ENCODE measurements at places on chromosomes 6 and 20.

- no peak for DNase-seq
Observed at GRCh38 chr6:22657352-22657980, 88.1 kb downstream of the HDGFL1 start.

GRCh38 chr20:14343491-14344065 lies 6.2 kb upstream of the FLRT3 start:
- DNase-seq = no peak

DNA sequence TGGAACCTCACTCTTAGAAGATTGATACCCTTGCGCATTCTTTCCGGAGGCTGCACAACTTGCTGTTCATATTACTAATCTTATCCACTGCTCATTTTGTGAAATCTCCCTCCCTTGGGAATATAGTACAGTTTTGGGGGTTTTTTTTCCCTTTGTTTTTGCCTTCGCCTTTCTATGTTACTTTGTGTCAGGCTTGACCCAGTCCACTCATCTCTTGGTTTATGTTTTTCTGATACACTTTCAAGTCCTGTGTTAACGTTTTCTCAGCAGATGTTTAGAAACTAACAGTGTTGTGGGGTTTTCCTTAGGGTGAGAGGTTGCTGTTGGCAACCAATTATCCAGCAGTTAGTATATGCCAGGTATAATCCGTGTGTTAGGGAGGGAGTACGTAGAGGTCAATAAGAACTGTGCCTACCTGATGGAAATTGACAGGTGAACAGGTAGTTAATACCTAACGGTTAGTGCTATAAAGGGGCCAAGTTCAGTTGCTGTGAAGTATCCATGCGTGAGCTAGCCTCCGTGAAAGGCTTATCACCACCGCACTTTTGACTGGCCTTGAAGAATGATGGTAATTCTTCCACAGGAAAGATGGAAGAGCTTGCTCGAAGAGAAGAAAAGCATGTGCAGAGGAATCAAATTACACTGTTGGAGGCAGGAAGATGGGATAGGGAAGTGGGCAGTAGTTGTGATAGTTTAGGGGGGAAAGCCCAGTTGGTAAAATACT lies 1.4 kb downstream of the NFYA start:
- DNase-seq = no peak

DNA sequence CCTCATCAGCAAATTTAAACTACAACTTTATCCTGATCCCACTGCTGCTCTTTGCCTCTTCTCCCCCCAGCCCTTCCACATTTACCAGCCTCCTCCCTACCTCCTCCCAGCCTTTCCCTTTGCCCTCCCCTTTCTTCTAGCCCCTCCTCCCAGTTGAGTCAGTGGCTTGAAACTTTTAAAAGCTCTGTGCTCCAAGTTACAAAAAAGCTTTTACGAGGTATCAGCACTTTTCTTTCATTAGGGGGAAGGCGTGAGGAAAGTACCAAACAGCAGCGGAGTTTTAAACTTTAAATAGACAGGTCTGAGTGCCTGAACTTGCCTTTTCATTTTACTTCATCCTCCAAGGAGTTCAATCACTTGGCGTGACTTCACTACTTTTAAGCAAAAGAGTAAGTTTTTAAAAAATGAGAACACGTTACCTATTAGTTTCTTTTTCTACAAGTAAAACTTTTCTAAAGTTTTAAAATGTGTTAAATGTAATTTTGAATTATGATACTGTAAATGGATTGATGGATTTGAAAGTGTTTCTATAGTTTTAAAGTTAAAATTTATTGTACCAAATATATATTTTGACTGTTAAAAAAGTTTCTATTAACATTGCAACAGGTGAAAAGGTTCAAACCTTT lies at the start of gene GJA1:
GJA1 (plus strand) TSS at position 203 of the 626 bp plus-strand sequence. CDS start 11,202 bp downstream, outside the sequence.
- DNase-seq = no peak

GRCh38 chr20:62726716-62727583 lies 18.3 kb downstream of the NTSR1 start:
- DNase-seq = no peak
